ENCODE measurements at places on chromosomes 7 and 10.

DNA sequence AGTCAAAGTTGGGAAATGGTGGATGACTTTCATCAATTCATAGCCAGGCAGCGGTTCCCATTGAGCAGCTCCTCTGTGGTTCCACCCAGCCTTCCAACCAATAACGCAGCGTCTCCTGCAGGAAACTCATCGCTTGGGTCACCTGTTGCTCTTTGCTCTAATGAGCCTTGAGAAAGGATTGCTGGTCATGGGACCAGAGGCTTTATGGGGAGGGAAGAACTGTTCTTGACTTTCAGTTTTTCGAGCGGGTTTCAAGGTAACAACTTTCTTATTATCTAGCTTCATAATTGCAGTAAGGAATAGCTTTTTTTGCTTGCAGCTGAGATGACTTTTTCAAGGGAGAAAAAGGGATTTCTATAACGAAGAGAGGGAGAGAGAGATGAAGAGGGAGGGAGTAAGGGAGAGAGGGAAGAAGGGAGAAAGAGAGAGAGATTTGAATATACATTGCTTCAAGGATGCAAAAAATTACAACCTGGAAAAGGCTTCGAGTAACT is 405 bp upstream of the ENTPD1 start:
- DNase-seq, result no peak

DNA sequence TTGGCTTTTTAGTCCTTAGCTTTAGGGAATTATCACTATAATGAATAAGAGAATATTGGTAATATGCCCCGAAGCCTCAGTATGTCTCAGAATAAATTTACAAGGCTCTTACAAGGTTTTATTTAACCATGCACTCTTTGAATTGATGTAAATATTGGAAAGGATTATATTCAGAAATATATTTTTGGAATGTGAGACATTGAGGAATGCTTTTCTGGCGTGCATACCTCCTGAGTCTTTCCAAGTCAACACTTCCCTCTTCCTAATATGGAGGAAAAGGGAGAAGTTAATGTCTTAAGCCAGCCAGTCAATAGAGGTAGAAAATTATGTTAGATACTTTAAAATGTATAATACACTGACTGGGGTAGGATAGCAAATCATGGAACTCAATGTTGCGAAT is 1.2 kb upstream of the OR2F1 start:
- no peak for DNase-seq

DNA sequence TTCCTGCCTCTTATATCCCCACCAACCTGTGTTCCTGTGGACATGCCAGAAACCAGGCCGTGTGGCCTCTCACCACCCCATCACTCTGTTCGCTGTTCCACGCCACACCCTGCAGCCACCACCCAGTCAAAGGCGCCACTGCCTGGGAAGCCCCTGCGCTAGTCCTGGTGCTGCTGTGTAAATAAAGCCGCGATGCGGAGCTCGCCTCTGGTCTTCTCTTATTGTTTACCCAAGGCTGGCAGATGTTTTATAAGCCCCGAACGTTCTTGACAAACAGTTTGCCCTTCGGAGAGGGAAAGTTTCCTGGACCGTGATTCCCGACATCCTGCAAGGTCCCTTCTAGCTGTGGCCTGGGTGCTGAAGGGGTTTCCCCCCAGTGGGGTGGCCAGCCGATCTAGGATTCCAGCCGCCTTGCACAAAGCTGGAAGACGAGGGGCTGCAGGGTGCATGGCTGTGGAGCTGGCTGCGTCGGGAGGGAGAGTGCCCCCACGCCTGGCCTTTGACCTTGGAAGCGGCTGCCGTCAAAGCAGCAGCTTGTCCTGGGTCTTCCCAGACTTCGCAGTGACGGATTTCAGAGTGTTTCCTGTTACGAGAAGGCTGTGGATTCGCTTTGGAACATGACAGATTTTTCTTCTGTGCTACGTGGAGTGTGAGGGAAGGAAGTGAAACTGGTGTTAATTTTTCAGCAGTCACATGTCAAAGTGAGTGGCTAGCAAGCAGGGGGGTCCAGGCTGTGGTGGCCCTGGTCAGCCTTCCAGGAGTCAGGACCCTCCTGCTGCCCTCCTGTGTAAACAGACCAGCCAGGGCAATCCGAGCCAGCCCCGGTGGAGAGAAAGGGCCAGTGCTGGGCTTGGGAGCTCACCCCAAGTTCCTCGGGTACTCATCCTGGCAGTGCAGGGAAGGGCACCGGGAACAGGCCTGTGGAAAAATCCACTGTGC is 61.6 kb downstream of the LHPP start:
- DNase-seq, result no peak

- peak; percentile 34 for DNase-seq
Observed at GRCh38 chr7:100089458-100090196, 858 bp downstream of the COPS6 start.

GRCh38 chr7:26543340-26543739 is 251.7 kb downstream of the SNX10 start:
- DNase-seq, result no peak

- DNase-seq, result no peak
Observed at GRCh38 chr7:112692333-112692732, 97.9 kb downstream of the TMEM168 start.

Data from activated CD4-positive, alpha-beta memory T cell treated with anti-CD3 and anti-CD28 coated beads for 36 hours (primary cell).